Stimulated activated CD4-positive, alpha-beta T cell treated with anti-CD3 and anti-CD28 coated beads, TNF-alpha, amount 100 ng/mL, for 1 hour (primary cell): ENCODE measurements at places on chromosomes 11 and 22.

- DNase-seq: no peak
Measured at GRCh38 chr11:110897035-110897434, 184.8 kb upstream of the ARHGAP20 start.

DNA sequence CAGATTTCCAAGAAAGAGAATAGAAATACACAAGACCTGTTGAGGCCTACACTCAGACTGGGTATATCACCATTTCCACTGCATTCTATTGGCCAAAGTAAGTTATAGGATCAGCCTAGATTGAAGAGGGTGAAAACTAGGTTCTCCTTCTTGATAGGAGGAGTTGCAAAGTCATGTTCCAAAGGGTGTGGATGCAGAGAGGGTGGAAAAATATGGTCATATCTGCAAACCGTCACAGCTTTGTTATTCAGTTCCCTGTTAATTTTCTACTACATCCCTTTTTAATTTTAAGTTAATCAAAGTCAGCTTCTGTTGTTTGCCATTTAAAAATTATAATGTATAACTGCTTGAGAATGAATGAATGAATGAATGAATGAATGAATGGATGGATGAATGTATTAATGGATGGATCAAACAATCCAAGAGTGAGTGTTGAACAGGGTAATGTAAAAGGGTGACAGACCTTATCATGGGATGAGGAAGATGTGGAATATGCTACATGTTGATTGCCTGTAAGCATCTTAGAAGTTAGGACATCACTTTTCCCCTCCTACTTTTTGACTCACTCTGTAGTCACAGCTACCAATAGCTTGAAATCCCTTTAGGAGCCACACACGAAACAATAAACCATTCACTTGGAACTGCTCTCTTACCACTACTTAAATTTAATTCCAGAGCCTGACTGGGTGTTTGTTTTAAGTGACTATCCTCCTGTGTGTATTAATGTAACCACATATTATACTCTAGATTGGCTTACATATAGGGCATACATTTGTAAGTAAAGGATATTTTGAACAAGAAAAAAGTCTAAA lies 121.5 kb downstream of the CCDC34 start:
- DNase-seq: no peak

- DNase-seq: no peak
Measured at GRCh38 chr11:32139896-32140520, 49.1 kb downstream of the RCN1 start.

- no peak for DNase-seq
Measured at GRCh38 chr11:101949680-101950220, 33.4 kb upstream of the ANGPTL5 start.
